ENCODE measurements at places on chromosomes 6 and 20. TPM values are rescaled to one million over a fixed set of nuclear protein-coding genes. Genes with fewer than 3 reads are reported as not detected.

Gene SCUBE3
- 1.2 TPM for total RNA-seq

- no peak overlapping the region for H3K4me3 ChIP-seq
- H3K4me1 ChIP-seq = peaks cover 28% of the 10 kb centered on the region
- peak overlapping the region; percentile 33 for H3K27ac ChIP-seq
- H3K27me3 ChIP-seq = peaks cover 4% of the 10 kb centered on the region
Measured at GRCh38 chr6:148790817-148791216, 44.0 kb downstream of the UST start.

DNA sequence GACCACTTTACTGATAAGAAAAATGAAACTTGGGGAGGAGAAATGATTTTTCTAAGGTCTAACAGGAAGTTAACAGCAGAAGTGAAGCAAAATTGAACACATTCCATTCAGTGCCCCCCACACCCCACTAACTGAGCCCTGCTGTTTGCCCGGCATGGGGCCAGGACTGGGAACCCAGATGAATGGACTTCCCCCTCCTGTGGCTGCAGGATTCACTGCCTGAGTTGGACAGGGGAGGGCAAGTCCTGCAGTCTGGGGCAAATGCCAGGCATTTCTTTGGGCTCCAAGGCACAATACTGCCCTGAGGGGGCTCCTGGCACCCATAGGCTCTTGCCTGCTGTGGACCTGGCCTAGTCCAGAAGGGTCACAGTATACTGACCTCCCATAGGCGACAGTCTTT lies 28.3 kb downstream of the FYN start:
- peak overlapping the region; percentile 54 for H3K27ac ChIP-seq
- peaks cover 57% of the 10 kb centered on the region for H3K4me1 ChIP-seq
- H3K27me3 ChIP-seq = peaks cover 5% of the 10 kb centered on the region
- no peak for DNase-seq
- H3K36me3 ChIP-seq = peaks cover 24% of the 10 kb centered on the region

GRCh38 chr6:24149836-24150235 lies 23.8 kb downstream of the NRSN1 start:
- H3K4me1 ChIP-seq = no peaks in the 10 kb centered on the region
- H3K27ac ChIP-seq = no peak overlapping the region
- H3K27me3 ChIP-seq = no peaks in the 10 kb centered on the region
- no peaks in the 10 kb centered on the region for H3K36me3 ChIP-seq
- DNase-seq = no peak
- no peak overlapping the region for H3K4me3 ChIP-seq

DNA sequence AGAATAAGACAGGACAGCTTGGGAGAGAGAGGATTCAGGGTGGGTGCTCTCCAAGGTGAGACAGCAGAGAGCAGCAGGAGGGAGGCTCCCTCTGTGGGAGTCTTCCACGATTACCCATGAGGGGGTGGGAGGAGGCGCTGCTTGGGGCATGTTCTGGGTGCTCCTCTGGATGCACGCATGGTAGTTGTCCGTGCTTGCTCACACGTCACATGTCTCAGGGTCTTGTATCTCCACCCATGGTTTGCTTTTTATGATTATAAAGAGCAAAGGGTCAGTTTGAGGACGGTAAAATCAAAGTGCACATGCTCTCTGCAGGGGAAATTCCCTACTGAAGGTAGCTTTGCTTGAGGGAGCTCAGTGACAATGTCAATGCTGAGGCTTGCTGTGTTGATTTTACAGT lies 338.4 kb downstream of the THBS2 start:
- no peak overlapping the region for H3K27ac ChIP-seq
- DNase-seq = no peak
- peaks cover 2% of the 10 kb centered on the region for H3K27me3 ChIP-seq
- no peaks in the 10 kb centered on the region for H3K4me1 ChIP-seq
